ENCODE measurements at places on chromosomes 2 and 18.

DNA sequence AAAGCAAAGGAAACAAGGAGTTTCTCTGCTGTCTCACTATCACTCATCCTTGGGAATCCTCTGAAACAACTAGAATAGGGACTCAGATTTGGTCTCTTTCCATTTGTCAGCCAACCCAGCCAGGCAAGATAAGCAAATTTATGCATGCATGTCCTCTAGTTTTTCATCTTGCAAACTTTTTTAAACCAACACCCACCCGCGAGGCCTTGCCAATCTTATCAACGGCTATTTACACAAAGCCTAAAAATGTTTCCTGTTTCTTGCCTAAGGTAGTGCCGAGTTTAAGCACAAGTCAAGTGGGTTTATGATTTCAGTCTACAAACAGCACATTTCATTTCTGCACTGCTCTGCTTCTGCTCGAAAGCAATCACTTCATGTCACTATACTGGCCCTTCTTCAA lies 240.9 kb downstream of the STK39 start:
- DNase-seq, result no peak

GRCh38 chr2:206001912-206002311 lies 84.1 kb downstream of the INO80D start:
- no peak for DNase-seq

- DNase-seq, result no peak
Measured at GRCh38 chr2:59804732-59805131, 748.7 kb downstream of the BCL11A start.

GRCh38 chr18:39241534-39241933 lies 1675.9 kb upstream of the CELF4 start:
- DNase-seq, result no peak

DNA sequence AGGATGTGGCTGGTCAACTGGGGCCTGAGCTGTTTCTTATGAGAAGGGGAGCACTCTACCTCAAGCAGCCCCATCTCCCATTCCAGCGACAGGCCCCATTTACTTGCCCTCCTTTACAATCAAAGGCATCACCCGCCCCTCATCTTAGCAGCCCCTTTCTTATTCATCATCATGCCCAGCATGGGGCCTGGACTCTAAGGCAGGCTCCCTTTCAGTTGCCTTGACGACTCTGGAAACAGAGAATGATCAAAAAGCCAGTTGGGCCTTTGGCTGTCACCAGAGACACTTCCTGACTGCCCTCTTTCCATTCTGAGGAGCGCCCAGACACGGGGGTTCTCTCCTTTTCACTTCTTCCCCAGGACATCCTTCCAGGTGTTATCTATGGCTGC lies 11.2 kb downstream of the CELF4 start:
- no peak for DNase-seq

GRCh38 chr2:106649306-106649705 lies 162.1 kb downstream of the CD8B2 start:
- no peak for DNase-seq

- DNase-seq, result no peak
Measured at GRCh38 chr2:190916829-190917228, 36.2 kb downstream of the GLS start.

GRCh38 chr2:172861098-172861497 lies 125.5 kb downstream of the RAPGEF4 start:
- no peak for DNase-seq

DNA sequence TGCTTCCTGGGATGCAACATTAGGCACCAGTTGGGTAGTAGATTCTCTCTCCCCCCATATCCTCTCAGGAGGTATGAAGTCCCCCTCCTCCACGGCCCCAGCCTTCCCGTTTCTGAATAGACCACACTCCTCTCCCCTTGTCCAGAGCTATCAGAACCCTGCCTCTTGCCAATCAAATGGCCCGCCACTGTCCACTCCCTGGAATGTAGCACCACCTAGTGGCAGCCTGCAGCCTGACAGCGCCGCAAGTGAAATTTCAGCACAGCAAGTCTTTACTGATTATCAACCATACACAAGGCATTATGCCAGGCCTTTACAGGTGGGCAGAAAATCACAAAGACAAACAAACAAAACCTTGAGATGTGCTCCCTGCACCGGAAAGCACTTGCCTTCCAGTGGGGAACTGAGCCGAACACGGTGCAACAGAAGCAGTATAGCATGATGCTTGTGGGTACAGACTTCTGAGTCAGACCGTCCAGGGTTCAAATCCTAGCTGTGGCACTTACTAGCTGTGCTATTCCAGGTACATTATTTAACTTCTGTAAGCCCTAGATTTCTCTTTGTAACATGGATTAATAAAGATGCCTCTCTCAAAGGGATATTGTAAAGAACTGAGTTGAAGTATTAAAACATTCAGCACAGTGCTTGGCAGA lies 174.0 kb downstream of the SMAD2 start:
- DNase-seq, result peak; percentile 36

GRCh38 chr2:226799976-226800940 lies 638 bp upstream of the IRS1 start:
- peak; percentile 53 for DNase-seq

DNA sequence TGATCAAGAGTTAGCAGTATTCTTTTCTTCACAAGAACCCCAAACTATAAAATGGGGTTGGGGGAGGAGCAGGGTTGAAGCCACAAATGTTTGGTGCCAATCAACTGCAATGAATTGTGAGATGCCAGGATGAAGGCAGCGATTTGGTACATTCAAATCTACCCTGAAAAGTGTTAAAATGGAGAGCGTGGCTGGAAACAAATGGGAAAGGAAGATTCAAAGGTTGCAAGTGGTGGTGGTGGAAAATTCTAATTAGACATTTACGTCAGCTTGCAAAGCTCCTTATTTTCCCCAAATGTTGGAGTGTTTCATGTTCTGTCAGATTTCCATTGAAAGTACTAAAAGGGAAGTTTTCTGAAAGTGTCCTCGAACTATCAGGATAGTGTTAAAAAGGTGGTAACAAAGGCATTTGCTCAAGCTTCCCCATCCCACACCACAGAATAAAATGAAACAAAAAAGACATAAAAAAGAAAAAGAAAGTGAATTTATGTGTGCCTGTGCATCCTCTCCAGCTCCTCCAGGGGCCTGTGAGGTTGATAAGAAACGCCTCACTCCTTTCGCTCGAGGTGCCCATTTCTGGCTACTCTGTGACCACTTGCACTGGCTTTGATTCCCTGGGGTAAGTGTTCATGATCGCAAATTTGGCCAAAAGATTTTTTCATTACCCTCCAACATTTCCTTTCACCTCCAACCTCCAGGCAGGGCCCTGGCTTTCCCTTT lies 424.1 kb upstream of the POU3F3 start:
- DNase-seq, result no peak

- DNase-seq, result no peak
Measured at GRCh38 chr18:59912007-59912550, 12.3 kb downstream of the PMAIP1 start.
